Fibroblast of skin of right biceps (primary cell): ENCODE measurements at places on chromosomes 5 and 9.

- DNase-seq: peak; percentile 34
These were observed 3.3 kb downstream of the RNF20 start for GRCh38 chr9:101536938-101537337.

- peak; percentile 44 for DNase-seq
These were observed 3.6 kb upstream of the ENG start for GRCh38 chr9:127858041-127858512.

GRCh38 chr5:142532781-142533176 is 153.1 kb downstream of the FGF1 start:
- no peak for DNase-seq

DNA sequence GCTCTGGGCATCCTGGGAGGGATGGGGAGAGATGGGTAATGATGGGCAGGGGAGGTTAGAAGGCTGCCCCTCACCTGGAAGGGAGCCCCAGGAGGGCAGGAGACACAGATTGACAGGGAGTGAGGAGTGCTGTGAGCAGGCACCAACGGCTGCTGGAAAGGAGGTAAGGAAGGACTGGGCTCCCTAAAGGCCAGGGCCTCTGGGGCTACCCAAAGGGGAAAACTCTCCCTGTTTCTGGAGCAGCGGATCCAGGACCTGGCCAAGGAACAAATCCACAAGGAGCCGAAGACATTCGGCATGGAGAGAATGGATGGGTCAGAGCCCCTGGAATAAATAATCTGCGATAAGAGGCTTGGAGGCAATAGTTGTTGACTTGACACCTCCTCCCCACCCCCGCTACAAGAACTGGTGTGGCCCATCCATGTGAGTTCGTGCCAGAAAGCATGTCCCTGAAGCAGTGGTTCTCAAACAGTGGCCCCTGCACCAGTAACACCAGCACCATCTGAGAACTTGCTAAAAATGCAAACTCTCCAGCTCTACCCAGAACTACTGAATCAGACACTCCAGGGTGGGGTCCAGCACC is 208.3 kb downstream of the GABBR2 start:
- DNase-seq: no peak

DNA sequence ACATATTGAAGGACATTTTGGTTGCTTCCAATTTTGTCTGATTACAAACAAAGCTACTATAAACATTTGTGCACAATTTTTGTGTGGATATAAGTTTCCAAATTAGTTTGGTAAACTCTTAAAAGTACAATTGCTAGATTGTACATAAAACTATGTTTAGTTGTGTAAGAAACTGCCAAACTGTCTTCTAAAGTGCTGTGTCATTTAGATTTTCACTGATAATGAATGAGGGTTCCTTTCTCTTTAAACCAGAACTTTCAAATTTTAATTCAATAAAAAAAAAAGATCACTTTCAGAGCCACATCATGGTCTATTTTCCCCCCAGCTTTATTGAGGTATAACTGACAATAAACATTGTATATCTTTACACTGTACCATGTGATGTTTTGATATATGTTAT is 74.0 kb upstream of the TRPC7 start:
- DNase-seq: no peak

- DNase-seq: no peak
These were observed 535 bp downstream of the UNC5A start for GRCh38 chr5:176810687-176811501.

GRCh38 chr5:83715236-83716065 is 5.2 kb downstream of the HAPLN1 start:
- peak; percentile 16 for DNase-seq

GRCh38 chr5:174397206-174397605 is 327.2 kb upstream of the MSX2 start:
- no peak for DNase-seq

GRCh38 chr5:143166090-143166489 is 237.4 kb downstream of the NR3C1 start:
- DNase-seq: no peak

- DNase-seq: peak; percentile 21
These were observed 66.8 kb downstream of the MAMDC2 start for GRCh38 chr9:70110194-70111041.

GRCh38 chr5:149474198-149474597 is 77.0 kb downstream of the CSNK1A1 start:
- no peak for DNase-seq

DNA sequence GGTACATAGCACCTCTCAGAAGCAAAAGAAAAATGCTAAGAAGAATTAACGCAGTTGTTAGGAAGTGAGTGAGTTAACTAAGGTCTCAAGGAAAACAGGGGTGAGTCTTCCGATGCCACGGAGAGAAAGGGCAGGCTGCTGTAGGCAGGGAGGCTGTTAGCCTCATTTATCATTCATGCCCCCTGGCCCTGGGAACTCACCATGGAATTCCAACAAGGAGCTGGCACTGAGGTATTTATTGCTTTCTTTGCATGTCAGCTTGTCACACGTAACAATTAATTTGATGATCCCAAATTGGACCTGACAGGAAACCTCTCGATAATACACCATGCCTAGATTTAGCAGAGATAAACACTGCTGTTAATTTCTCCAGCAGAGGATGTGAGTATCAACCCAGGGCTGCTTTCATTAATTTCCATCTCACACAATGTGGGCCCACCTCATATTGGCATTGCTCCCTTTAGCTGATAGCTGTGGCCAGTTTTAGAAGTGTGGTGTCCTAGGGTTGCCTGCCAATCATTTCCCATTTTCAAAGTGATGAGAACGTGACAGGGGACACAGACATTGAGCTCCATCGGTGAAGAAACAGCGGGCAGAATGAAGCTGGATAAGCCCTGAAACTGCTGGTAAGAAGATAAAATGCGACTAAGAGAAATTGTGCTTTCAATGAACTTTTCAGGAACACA is 45.3 kb downstream of the DAP start:
- DNase-seq: no peak

GRCh38 chr9:128117613-128118471 is 9.7 kb downstream of the PTGES2 start:
- DNase-seq: peak; percentile 79

DNA sequence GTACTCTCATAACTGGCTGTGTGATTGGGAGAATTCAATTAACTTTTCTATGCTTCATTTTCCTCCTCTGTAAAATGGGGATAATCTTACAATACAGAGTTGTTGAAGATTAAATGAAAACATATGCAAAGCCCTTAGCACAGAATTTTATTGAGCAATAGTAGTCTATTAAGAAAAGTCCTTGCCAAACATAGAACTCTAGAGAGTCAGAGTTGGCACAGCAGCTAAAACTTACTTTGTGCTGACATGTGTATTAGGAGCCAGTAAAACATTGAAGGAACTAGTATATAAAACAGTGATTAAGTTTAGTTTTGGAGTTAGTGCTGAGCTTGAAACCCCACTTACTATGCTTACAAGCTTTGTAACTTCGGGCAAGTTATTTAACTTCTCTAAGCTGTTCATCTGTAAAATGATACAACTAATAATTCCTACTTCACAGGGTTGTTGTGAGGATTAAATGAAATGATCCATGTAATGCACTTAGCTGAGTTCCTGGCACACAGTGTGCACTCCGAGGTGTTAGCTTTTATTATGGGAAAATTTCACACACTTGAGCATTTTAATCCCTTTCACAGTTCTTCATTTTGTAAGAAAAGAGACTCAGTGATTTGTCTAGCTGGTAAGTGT is 20.0 kb upstream of the GRIN3A start:
- no peak for DNase-seq

DNA sequence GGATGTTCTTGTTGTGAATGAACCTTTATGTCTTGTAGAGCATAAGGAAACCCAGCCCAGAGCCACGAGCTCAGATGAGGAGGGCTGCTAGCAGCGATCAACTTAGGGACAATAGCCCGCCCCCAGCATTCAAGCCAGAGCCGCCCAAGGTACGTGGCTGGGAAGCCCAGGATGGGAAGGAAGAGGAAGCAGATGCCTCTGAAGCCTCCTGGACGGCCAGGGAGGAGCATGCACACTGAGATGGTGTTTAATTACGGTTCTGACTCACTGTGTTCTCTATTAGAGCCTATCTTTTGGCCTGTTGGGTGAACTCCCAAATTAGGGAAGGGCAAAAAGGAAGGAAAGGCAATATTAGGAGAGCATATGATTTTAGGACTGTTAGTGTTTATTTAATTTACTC is 75.3 kb downstream of the TJP2 start:
- DNase-seq: no peak

DNA sequence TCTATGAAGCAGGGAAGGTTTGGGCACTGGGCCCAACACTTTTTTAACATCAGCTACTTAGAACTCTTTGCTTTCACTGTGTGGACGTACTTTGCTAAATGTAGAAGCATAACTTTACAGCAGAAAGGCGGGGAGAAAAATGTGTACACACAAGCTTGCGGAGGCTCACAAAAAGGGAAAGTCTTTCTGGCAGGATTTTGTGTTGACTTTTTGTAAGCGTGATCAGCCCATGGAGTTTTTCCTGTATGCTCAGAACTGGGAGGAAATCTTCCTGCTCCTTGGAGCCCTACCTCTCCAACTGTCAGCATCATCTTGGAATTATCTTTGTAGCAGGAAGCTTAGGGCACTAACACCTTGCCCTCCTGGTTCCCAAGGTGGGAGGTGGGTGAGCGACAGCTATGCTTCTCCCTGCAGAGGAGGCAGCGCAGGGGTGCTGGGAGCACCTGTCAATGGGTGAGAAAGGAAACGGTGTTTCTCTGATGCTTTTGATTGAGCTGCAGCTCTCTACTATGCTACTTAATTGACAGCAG is 321.9 kb downstream of the GADD45G start:
- DNase-seq: no peak

DNA sequence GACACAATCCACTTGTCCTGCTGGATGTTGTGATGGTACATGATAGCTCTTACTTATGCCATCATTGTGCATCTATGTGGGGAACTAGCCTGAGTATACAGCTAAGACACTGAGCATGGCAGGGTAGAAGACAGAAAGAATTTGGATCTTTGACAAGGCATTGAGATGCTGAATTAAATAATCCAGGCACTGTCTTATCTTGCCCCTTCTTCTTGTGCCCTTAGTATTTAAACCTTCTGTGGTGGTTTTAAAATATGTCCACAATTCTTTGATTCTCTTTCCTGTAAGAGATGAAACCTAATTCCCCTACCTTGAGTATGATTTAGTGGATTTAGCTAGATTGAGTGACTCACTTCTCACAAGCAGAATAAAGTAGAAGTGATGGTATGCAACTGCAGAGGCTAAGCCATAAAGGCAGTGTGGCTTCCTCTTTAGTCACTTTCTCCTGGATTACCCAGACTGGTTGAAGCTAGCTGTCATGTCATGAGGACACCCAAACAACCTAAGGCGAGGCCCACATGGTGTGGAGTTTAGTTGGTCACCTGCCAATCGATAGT is 174.0 kb upstream of the NREP start:
- DNase-seq: peak; percentile 91

GRCh38 chr9:96086936-96087571 is 211.6 kb downstream of the ERCC6L2 start:
- DNase-seq: no peak

DNA sequence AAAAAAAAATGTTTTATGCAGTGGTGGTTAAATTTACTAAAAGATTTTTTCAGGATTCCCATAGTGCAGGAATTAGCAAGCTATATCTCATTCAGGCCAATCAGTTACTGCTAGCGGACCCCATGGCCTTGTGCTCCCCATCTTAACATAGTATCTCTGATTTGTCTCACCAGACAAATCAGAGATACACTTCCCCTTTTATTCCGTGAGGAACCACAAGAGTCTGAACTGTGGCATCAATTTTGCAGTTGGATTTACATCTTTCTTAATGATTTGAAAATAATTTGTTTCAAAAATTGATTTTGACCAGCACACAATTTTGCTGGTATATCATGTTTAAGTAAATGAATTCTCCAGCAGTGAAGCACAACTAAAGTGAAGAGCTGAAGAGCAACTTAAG is 17.9 kb downstream of the ITGA1 start:
- no peak for DNase-seq

DNA sequence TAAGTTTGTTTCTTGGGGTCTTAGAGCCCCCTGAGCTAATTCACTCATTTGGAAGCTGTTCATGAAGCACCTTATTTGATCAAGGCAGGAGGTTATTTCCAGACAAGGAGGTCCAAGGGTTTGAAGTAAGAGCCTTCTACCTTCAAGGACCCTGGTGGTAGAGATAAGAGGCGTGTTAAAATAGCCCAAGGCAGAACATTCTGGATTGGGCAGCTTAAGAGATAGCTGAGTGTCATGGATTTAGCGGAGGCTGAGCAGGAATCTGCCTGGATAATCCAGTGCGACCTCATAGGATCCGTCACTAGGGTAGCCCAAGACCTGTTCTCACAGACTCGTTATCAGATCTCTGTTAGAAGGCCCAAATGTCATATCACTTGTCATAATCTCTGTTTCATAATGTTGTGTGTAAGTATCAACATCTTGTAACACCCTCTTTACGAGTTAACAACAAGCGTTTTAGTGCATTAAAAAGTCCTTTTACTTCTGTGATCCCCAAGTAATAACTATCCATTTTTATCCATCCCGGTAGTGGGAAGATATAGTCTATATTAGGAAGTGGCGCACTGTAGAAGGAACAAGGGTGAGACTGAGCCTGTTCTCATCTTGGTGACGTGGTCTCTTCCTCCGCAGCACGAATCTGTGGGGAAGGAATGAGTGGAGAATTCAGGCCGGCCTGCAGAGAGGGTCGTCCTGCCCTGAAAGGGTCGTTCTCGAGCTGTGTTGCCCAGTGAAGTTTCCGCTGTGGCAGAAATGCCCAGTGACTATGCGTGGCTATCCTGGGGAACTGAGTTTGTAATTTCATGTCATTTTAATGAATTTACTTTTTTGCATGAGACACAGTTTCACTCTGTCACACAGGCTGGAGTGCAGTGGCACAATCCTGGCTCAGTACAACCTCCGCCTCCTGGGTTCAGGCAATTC is 28.8 kb downstream of the SLC25A25 start:
- DNase-seq: no peak

DNA sequence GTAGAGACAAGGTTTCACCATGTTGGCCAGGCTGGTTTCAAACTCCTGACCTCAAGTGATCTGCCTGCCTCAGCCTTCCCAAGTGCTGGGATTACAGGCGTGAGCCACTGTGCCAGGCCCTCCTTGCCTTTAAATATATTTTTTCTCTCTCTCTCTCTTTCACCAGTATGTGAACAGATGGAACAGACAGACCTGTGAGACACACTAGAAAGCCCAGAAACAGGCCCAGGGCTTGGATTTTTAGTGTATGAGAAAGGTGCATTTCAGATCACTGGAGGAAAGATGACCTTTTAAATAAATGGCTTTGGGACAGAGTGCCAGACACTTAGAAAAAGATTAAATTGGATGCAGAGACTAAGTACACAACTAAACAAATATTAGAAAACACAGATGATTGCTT is 3.1 kb downstream of the RASGEF1C start:
- DNase-seq: no peak

DNA sequence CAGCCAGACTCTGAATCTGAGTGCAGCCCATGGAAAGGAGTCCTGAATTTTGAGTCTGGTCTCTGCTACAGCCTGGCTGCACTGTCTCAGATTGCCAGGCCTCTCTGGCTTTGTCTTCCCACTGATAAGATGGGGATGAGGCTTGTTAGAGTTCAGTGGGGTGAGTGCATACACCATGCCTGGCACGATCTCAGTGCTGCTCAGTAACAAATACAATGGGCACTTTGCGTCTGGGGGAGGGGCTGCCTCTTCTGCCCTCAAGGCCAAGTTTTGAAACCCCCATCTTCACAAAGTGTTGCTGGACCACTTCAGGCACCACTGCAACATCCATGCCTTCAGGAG is 49.0 kb downstream of the PPARGC1B start:
- DNase-seq: no peak
